Astrocyte of the cerebellum (primary cell): ENCODE measurements at places on chromosomes 12 and 14.

DNA sequence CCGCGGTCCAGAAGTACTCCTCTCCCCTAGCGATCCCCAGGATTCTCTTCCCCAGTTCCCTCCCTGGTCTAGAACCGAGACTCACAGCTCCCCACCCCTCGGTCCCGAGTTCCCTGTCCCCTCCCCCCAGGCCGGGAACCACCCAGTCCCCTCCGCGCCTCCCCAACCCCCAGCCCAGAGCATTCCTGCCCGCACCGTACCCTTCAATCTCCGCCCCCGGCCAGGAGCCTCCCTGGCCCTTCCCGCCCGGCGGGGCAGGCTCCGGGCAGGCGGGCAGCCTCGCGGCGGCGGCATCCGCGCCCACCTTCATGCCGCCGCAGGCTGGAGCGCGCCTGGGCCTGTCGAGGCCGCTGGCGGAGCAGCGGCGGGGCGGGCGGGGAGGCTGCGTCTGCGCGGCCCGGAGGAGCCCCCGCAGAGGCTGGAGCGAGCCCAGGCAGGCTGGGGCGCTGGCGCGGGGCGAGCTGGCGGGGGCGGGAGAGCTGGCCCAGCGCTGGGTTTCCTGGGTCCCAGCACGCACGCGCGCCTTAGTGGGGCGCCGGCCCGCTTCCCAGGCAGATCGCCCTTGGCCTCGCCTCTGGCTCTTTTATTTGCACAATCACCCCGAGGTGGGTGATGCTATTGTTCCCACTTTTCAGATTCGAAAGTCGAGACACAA is 22.2 kb upstream of the GPR132 start:
- DNase-seq = no peak

- DNase-seq = no peak
These were observed 1.1 kb downstream of the POLR3B start for GRCh38 chr12:106358396-106359241.

DNA sequence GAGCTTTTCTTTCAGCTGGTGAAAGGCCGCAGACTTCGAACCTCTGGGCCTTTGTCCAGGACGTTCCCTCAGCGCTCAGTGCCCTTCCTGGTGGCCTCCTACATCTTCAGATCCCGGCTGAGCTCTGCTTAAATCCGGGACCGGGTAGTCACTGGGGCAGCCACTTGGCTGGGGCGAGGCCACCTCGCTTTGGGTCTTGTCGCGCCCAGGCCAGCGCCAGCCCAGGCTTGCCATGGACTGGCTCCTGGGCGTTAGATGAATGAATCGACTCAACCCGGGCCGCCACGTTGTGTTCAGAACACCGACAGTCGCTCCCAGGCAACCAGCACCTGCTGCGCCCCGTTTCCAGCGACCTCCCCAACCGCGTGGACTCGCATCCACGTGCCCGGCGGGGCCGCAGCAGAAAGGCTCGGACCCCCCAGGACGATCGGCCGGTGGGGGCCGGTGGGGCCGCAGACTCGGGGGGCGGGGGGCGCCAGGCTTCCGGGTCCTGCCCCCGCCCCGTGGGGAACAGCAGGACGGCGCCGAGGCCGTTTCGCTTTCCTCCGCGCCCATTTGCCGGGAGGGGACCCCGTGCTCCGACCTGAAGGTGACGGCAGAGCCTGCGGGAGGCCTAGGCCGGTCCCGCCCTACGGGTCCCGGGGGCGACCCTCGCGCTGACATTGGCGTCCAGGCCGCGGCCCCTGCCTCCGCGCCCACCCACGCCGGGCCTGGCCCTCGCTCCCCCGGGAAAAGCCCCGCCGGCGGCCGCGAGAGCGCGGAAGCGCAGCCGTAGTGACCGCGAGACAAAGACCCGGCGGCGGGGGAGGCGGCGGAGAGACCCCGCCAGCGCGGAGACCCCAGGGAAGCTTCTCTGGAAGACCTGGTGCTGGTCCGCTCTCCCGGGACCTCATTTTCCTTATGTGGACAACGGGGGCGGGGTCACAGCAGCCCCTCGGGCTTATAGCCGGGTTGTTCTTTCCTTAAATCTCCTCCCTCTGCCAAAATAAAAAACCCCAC is 37.3 kb upstream of the RCOR1 start:
- DNase-seq = no peak

GRCh38 chr12:22415342-22416309 is 81.1 kb upstream of the ST8SIA1 start:
- DNase-seq = peak; percentile 87

DNA sequence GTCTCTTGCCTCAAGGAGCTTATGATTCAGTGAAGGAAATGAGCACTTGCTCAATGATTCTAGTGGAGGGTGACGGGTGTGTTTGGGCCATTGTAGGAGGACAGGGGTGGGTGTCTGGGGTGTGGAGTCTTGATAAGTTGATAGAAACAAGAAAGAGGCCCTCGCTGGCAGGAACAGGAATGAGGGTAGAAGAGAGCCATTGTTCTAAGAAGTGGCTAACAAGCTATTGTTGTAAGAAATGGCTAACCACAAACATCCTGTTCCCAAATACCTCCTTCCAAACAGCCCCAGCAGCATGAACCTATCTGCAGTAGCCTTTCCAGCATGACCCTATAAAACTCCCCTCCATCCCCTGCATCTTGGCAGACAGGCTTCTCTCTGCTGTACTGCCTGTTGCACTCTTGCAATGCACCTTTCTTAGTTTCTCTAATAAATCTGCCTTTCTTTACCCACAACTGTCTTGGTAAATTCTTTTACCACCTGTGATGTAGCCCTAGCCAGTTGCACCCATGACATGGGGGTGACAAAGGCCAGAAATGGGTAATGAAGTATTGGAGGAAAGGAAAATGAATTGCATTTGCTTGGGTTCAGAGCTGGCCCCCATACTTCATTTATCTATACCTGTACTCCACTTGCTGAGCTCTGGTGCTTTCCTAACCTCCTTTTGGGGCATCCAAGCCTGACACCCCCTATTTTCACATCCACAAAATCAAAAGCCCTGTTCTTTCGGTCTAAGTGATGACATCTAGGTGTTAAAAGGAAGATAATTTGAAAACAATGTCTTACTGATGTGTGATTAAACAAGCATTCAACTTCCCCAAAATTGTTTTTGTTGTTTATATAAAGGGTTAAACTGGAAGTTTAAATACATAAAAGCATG is 389.1 kb downstream of the GRIN2B start:
- no peak for DNase-seq

DNA sequence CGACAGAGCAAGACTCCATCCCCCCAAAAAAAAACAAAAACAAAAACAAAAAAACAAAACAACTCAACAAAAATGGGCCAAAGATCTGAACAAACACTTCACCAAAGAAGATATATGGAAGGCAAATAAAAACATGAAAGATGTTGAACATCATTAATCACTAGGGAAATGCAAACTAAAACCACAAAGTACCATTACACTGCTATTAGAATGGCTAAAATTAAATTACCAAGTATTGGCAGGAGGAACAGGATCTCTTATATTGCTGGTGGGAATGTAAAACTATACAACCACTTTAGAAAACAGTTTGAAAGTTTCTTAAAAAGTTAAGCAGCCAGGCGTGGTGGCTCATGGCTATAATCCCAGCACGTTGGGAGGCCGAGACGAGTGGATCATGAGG is 12.9 kb downstream of the SOS2 start:
- DNase-seq = no peak
